ENCODE measurements at places on chromosomes 7 and 10.

DNA sequence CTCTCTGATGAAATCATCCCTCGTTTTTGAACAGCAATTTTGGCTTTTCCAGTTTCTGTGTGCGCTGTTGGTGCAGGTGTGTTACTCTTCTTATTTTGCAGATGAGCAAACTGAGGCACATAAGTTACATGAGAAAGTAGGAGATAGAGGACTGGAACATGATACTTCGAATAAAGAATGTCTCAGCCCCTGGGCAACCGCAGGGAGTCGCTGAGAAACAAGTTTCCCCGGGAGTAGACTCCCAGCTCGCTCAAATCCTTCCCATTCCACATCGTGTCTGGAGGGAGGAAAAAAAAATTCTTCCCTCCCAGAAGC is 18.0 kb downstream of the MXI1 start:
- H3K4me1 ChIP-seq = peaks cover 5% of the 10 kb centered on the region
- no peaks in the 10 kb centered on the region for H3K36me3 ChIP-seq
- H3K27me3 ChIP-seq = no peaks in the 10 kb centered on the region
- H3K4me3 ChIP-seq = peak overlapping the region; percentile 99
- peak overlapping the region; percentile 55 for H3K27ac ChIP-seq

DNA sequence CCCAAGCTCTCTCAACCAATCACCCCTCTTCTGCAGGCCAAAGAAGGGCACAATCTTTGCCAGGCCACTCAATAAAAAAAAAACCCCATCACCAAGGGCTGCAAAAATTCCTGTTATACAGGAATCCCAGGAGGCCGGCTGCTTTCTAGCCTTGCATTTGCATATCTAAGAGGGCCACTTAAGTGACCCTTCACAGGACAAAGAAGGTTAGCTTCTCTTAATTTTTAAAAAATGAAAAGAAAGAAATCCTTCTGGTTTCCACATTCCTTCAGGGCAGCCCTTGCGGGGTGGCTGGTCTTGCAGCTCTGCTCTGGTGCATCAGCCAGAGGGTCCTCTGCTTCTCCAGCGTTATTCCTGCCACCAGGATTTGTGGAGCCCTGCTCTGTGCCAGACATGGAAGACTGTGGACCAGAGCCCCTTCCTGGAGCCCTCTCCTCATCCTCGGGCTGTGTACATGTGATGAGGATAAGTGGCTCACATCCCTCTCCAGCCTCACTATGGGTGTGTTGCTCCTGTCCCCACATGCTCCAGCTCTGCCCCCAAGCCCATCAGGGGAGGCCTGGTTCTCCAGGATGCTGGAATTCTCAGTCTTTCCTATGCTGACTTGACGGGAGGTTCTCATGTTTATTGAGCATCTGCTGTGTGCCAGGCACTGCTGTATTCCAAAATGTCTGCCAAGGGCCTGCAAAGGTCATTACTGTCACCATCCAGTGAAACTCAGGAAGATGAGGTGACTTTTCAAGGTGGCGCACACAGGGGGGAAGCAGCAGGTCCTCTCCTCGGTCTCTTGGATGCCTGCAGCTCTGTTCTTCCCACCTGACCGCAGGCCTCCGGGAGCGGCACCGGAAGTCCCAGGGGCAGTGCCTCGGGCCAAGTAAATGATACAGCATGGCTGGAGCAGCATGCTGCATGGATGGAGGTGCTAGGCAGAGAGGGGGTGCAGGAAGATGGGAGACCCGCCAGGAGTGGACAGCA is 67.7 kb downstream of the ARHGAP22 start:
- no peak for DNase-seq
- H3K36me3 ChIP-seq = no peaks in the 10 kb centered on the region
- H3K27me3 ChIP-seq = no peaks in the 10 kb centered on the region
- H3K4me3 ChIP-seq = no peak overlapping the region
- H3K27ac ChIP-seq = no peak overlapping the region

- H3K36me3 ChIP-seq = no peaks in the 10 kb centered on the region
- H3K4me3 ChIP-seq = no peak overlapping the region
- H3K4me1 ChIP-seq = no peaks in the 10 kb centered on the region
- H3K27me3 ChIP-seq = no peaks in the 10 kb centered on the region
- DNase-seq = no peak
These were observed 21.3 kb upstream of the TMEM254 start for GRCh38 chr10:80057171-80057570.

- H3K4me3 ChIP-seq = no peak overlapping the region
- no peaks in the 10 kb centered on the region for H3K36me3 ChIP-seq
- no peak overlapping the region for H3K27ac ChIP-seq
- DNase-seq = no peak
- H3K4me1 ChIP-seq = peaks cover 10% of the 10 kb centered on the region
These were observed 31.4 kb downstream of the SVIL start for GRCh38 chr10:29603223-29603896.

DNA sequence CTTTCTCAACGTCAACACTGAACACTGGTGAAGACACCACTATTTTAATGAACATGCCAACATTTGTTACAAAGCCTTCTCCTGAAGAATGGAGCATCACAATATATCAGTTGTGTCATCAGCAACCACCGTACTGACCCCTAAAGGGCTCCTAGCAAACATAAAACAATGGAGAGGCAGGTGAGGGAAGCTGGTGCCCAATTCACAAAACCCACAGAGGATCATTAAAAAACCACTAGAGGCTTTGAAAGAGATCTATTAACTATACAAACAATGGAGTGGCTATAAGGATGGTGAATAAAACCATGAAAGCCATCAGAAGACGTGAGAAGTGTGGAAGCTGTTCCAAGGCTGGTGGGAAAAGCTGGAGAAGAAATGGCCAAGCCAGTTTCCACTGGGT is 150.8 kb downstream of the FAM107B start:
- H3K27ac ChIP-seq = no peak overlapping the region
- no peaks in the 10 kb centered on the region for H3K36me3 ChIP-seq
- H3K27me3 ChIP-seq = no peaks in the 10 kb centered on the region
- no peaks in the 10 kb centered on the region for H3K4me1 ChIP-seq
- no peak overlapping the region for H3K4me3 ChIP-seq

DNA sequence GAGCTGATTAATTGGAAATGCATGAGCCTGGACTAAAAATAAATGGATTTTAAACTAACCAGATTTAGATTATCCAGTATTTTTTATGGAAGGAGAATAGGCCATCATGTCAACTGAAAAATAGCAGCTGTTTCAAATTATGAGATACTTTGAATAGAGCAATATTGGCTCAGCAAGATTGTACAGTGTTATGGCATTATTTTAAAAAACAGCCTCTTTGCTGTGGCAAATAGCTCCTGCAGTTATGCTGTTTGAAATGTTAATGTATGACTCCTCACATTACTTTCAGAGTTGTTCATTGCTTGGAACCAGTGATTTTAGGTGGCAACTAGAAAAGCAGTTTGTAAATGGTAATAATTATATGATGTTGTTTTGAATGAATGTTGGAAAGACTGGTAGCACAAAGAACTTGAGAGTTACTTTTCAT is 244.5 kb downstream of the KIAA1217 start:
- H3K4me3 ChIP-seq = no peak overlapping the region
- H3K27me3 ChIP-seq = no peaks in the 10 kb centered on the region
- peaks cover 38% of the 10 kb centered on the region for H3K4me1 ChIP-seq
- no peak for DNase-seq
- H3K36me3 ChIP-seq = no peaks in the 10 kb centered on the region

DNA sequence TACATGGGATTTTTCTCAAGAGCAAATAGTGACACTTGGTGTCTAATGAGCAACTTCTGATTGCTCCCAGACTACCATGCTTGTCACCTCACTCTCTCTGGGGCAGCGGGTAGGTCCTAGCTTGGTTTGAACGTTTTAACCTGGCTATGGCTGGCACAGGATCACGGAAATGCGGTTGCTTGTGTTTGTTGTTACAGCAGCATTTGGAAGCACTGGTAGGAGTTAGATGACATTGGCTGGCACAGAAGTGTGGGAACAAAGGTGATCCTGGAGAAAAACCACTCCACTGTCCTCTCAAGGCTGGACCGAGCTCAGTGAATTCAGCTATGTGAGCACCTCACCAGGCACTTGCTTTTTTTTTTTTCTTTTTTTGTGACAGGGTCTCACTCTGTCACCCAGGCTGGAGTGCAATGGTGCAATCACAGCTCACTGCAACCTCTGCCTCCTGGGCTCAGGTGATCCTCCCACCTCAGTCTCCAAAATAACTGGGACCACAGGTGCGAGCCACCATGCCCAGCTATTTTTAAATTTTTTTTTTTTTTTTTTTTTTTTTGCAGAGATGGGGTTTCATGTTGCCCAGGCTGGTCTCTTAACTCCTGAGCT is 3.5 kb upstream of the PFKFB3 start:
- no peaks in the 10 kb centered on the region for H3K4me1 ChIP-seq
- H3K36me3 ChIP-seq = no peaks in the 10 kb centered on the region
- H3K4me3 ChIP-seq = no peak overlapping the region
- H3K27me3 ChIP-seq = no peaks in the 10 kb centered on the region
- H3K27ac ChIP-seq = no peak overlapping the region
- no peak for DNase-seq

- no peaks in the 10 kb centered on the region for H3K27me3 ChIP-seq
- H3K4me1 ChIP-seq = no peaks in the 10 kb centered on the region
- DNase-seq = no peak
- no peaks in the 10 kb centered on the region for H3K36me3 ChIP-seq
- no peak overlapping the region for H3K27ac ChIP-seq
- no peak overlapping the region for H3K4me3 ChIP-seq
These were observed 564.3 kb upstream of the SORCS1 start for GRCh38 chr10:107728807-107729206.

GRCh38 chr7:118140468-118140867 is 43.5 kb upstream of the LSM8 start:
- H3K4me3 ChIP-seq = no peak overlapping the region
- DNase-seq = no peak
- H3K27ac ChIP-seq = no peak overlapping the region
- H3K27me3 ChIP-seq = no peaks in the 10 kb centered on the region
- H3K36me3 ChIP-seq = no peaks in the 10 kb centered on the region

GRCh38 chr7:18541181-18541870 is 45.8 kb downstream of the HDAC9 start:
- H3K27me3 ChIP-seq = no peaks in the 10 kb centered on the region
- no peak overlapping the region for H3K4me3 ChIP-seq
- H3K36me3 ChIP-seq = no peaks in the 10 kb centered on the region

- H3K27ac ChIP-seq = no peak overlapping the region
- no peaks in the 10 kb centered on the region for H3K36me3 ChIP-seq
- H3K4me3 ChIP-seq = no peak overlapping the region
These were observed 260.5 kb upstream of the AOAH start for GRCh38 chr7:36984710-36985312.

GRCh38 chr10:93406364-93407145 is 75.6 kb downstream of the MYOF start:
- peak overlapping the region; percentile 40 for H3K27ac ChIP-seq
- H3K36me3 ChIP-seq = peaks cover 94% of the 10 kb centered on the region
- no peak for DNase-seq
- H3K4me1 ChIP-seq = peaks cover 8% of the 10 kb centered on the region
- H3K4me3 ChIP-seq = no peak overlapping the region

DNA sequence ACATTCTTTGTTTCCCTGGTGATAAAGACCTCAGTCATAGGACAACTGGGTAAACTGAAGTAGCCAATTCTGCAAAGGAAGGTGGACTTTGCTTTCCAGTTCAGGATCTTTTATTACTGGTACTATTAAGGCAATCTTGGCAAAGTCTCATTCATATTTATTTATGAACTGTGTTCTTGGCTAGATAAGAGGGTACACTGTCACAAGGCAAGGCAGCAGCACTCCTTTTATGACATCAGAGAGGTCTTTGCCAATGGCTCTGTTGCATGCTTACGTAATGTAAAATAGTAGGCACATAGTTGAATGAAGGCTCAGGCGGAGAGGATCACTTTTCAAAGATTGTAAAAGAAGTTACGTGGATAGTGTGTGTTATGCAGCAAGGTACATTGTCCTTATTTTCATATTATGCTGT is 63.7 kb upstream of the PDK4 start:
- H3K27ac ChIP-seq = no peak overlapping the region
- H3K4me3 ChIP-seq = no peak overlapping the region
- no peaks in the 10 kb centered on the region for H3K36me3 ChIP-seq
- H3K27me3 ChIP-seq = peaks cover 10% of the 10 kb centered on the region
- no peaks in the 10 kb centered on the region for H3K4me1 ChIP-seq

- no peak overlapping the region for H3K4me3 ChIP-seq
- peaks cover 22% of the 10 kb centered on the region for H3K4me1 ChIP-seq
- H3K27me3 ChIP-seq = no peaks in the 10 kb centered on the region
- H3K36me3 ChIP-seq = peaks cover 33% of the 10 kb centered on the region
- no peak for DNase-seq
These were observed 23.2 kb downstream of the UPF2 start for GRCh38 chr10:12019283-12019971.

GRCh38 chr10:26911811-26912461 is 51.2 kb upstream of the ABI1 start:
- H3K36me3 ChIP-seq = no peaks in the 10 kb centered on the region
- H3K27ac ChIP-seq = no peak overlapping the region
- no peak for DNase-seq
- H3K4me3 ChIP-seq = no peak overlapping the region
- H3K4me1 ChIP-seq = no peaks in the 10 kb centered on the region
- H3K27me3 ChIP-seq = no peaks in the 10 kb centered on the region

- no peaks in the 10 kb centered on the region for H3K4me1 ChIP-seq
- H3K27me3 ChIP-seq = no peaks in the 10 kb centered on the region
- H3K36me3 ChIP-seq = no peaks in the 10 kb centered on the region
These were observed 142.4 kb upstream of the PRR15 start for GRCh38 chr7:29421010-29421956.

DNA sequence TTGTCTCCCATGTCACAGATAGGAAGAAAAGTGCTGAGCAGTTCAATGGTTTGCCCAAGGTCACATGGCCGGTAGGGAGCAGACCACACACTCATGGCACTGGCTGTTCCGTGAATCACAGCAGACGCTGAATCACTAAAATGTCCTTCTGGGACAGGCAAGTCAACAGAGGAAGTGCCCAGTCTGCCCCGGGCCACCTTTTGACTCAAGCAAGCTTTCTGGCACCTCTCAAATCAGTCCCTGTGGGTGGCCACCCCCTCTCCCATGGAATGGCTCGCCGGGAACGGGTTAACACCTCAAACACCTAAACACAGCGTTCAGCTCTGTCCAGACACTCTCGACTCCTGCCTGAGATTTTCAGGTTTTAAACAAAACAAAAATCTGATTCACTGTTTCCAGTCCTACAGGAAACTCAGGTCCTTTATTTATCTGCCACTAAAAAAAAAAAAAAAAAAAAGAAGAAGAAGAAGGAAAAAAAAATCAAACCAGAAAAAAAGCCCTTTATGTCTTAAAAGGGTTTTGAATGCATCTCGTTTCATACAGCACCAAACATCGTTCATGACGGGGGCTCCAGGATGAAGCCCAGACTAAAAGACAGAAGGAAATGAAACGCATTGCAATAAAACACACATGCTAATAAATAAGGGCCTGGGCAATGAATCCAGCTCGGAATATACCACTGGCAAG is 15.5 kb downstream of the CARD11 start:
- peak overlapping the region; percentile 26 for H3K27ac ChIP-seq
- no peaks in the 10 kb centered on the region for H3K36me3 ChIP-seq
- no peak overlapping the region for H3K4me3 ChIP-seq
- peaks cover 14% of the 10 kb centered on the region for H3K4me1 ChIP-seq

DNA sequence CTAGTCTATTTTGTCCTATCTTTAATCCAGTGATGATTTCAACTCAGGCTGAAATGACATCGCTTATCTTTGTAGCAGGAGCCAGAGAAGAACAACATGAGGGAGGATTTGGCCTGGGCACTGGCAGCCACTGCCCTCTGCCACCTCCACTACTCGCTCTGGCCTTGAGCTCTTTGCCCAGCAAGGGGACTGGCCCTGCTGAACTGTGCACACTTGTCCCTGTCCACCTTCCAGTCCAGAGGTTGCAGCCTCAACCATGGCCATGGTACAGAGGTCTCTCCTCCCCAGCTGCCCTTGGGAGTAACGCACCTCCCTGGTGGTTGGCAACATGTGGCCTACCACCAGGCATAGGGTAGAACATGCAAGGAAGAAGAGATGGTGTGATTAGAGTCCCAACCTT is 8.4 kb downstream of the HABP2 start:
- H3K4me1 ChIP-seq = no peaks in the 10 kb centered on the region
- H3K36me3 ChIP-seq = no peaks in the 10 kb centered on the region
- H3K27ac ChIP-seq = no peak overlapping the region
- DNase-seq = no peak
- H3K4me3 ChIP-seq = no peak overlapping the region
